CD4-positive, alpha-beta T cell treated with Interleukin-15 for 4 hours (primary cell): ENCODE measurements at places on chromosomes 6 and 20.

DNA sequence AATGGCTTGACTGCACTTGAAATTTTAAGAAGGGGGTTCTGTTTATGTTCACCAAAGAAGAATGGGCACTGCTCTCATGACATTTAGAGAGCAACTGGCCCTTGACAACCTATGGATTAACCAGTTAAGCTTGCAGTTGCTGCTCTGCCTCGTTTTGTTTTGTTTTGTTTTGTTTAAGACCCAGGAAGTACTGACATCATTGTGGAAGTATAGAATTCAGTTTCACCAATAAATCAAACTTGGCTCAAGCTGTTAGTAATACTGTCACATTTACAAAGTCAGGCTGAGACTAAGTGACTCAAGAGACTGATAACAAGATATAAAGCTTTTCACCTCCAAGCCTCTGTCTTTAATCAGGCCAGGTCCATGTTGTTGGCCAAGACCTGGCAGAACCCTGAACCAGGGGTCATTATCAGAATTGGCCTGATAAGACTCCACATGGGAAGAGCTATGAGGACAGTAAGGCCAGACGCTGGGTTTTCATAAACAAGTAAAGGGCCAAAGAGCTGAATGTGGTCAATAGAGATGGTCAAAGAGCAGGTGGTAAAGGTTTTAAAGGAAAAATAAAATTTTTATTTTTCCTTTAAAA lies 99.4 kb upstream of the VGLL2 start:
- no peak for DNase-seq

GRCh38 chr6:1318036-1318435 lies 6.1 kb downstream of the FOXQ1 start:
- DNase-seq, result no peak

- no peak for DNase-seq
Measured at GRCh38 chr6:133187657-133188453, 53.3 kb upstream of the EYA4 start.

GRCh38 chr20:24296477-24297261 lies 172.8 kb upstream of the SYNDIG1 start:
- no peak for DNase-seq

GRCh38 chr6:137258170-137258569 lies 39.0 kb upstream of the IFNGR1 start:
- DNase-seq, result no peak

GRCh38 chr6:3755637-3756545 lies 4.4 kb upstream of the PXDC1 start:
- no peak for DNase-seq

- DNase-seq, result no peak
Measured at GRCh38 chr6:22017766-22018165, 279.1 kb downstream of the PRL start.

DNA sequence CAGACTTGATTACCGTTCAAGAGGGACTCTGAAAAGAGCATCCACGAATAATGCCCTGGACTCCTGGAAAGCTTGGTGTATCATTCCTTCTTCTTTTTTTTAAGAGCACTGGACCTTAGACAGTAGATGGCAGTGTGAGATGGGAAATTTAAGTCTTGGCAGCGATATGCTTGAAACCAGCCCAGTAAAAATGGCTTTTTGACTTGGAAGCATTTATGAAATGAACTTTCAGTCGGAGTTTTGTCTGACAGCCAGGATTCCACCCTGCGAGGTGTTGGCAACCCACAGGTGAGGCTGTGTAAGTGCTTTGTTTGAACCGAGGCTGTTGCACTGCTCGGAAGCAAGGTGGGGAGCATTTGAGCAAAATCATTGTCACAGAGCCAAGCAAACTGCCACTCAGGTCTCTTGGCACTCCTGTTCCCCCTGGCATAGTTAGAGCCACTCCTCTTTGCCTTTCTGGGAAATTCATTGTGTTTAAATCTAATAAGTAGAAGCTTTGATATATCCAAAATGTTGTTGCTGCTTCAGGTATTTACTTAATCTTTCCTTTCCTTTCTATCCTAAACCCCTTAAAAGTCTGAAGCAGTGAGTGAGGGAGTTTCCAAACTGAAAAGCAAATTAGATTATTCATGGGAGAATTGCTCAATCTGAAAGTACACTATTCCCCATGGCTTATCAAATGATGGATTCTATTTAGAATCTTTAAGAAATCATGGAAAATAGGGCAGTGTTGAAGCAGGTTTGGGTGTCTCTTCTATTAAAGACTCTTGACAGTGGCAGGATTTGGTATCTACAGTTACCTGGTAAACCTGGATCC lies 272.8 kb upstream of the SLC35B3 start:
- no peak for DNase-seq

DNA sequence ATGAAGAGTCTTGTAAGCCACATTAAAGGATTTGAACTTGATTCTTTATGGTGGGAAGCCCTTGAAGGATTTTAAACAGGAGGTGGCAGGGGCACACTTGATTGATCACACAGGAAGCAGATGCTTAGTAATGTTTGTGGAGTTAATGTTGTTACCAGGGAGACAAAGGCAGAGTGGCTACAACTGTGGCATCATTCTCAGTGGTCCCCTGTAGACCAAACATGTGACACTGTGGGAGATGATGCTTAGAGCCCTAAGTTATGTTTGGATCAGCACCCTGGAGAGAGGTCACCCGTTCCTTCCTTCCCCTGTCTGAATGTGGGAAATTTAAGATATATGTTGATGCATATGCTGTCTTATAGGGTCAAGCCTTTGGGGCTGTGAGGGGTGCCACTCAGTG lies 53.2 kb downstream of the EIF2S2 start:
- DNase-seq, result peak; percentile 56

DNA sequence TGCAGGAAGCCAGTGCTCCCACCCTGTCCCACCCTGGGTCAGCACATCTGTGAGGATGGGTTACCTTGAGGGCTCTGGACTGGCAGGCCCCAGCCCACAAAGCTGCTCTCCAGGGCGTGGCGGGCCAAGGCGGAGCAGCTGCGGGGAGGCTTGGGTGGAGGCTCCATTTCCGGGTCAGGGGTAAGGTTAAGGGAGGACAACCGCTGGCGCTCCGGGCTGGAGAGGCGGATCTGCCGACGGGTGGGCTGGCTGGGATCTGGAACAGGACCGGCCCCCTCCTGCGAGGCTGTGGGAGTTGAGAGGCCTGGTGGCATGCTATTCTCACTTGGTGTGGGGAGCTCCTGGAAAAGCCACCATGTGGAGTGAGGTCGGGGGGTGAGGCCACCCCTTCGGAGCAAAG lies 5.5 kb downstream of the SMPD2 start:
- DNase-seq, result no peak

- DNase-seq, result no peak
Measured at GRCh38 chr6:122052346-122052900, 347.0 kb upstream of the HSF2 start.

DNA sequence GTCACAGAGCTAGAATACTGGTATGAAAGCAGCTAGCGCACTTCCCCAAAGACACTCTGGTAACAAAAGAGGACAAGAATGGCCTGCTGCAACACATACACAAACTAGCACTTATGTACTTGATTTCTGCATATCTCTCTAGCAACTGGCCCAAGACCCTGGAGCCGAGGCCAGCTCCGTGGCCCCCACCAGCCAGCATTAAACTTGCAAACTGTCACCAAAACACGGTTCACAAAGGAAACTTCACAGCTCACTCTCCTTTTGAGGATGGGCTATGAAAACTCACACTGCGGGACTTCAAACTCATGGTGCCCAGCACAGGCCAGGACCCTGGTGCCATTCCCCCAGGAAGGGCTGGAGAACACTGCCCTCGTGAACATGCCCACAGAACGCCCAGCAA lies 115.9 kb upstream of the RPS6KA2 start:
- DNase-seq, result no peak

- DNase-seq, result no peak
Measured at GRCh38 chr6:34773916-34774315, 16.6 kb downstream of the SNRPC start.

DNA sequence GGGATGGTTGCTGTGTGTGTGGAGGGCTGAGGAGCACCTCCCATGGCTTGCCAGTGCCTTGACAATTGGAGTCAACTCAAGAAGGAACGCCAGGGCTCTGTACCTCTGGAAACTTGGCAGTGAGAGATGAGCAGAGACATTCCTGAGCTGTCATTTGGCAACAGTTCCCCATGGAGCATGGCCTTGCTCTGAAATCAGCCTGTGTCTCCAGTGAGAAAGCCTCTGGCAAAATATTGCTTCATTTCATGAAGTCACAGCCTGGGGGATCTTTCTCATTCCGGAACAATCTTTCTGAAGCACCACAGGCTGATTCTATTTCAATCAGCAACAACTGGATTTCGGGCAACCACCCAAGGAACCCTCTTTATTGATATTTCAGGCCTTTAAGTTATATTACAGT lies 52.2 kb upstream of the FNDC1 start:
- no peak for DNase-seq

GRCh38 chr20:55353206-55353605 lies 652.1 kb downstream of the CBLN4 start:
- no peak for DNase-seq

DNA sequence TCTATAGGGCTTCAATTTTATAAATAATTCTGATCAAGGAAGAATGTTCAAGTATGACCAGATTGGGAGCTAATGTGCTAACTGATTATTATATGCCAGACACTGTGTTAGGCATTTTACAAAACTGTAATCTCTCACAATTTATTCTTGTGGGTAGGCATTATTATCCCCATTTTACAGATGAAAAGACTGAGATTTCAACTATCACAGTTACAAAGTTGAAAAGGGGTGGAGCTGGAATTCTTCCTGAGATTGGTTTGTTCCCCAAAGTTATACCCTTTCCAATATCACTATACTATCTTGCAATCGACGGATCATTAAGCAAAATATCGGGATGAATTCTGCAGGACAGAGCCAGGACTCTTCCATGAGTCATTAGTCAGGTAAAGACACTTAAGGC lies 57.1 kb downstream of the TPD52L1 start:
- DNase-seq, result no peak

GRCh38 chr6:26447257-26447656 lies 7.0 kb downstream of the BTN3A3 start:
- no peak for DNase-seq

- DNase-seq, result no peak
Measured at GRCh38 chr6:160348223-160349019, at the start of gene SLC22A3. TSS of gene SLC22A3 (plus strand) at chr6:160348378. CDS start at chr6:160348420, 42 bp downstream.

DNA sequence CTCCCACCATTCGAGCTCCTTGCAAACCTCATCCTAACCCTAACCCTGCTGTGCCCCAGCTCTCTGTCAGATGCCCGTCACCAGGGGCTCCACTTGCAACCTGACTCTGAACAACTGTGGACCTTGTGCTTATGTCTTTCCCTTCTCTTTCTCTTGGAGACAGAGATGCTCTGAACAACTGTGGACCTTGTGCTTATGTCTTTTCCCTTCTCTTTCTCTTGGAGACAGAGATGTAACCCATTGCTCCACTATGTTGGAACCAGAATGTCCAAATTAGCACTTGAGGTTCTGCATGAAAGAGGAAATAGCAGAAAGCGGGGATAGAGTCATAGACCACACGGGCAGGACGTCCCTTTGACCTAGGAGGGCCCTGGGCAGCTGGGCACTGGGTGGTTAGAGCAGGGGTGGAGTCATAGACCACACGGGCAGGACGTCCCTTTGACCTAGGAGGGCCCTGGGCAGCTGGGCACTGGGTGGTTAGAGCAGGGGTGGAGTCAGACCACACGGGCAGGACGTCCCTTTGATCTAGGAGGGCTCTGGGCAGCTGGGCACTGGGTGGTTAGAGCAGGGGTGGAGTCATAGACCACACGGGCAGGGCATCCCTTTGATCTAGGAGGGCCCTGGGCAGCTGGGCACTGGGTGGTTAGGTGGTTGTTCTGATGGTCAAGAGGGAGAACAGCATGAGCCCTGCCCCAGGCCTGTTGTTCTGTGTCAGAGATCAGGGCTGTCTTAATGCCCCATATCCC lies 22.2 kb downstream of the PCMTD2 start:
- no peak for DNase-seq

- no peak for DNase-seq
Measured at GRCh38 chr20:38225900-38226263, 34.7 kb downstream of the KIAA1755 start.

DNA sequence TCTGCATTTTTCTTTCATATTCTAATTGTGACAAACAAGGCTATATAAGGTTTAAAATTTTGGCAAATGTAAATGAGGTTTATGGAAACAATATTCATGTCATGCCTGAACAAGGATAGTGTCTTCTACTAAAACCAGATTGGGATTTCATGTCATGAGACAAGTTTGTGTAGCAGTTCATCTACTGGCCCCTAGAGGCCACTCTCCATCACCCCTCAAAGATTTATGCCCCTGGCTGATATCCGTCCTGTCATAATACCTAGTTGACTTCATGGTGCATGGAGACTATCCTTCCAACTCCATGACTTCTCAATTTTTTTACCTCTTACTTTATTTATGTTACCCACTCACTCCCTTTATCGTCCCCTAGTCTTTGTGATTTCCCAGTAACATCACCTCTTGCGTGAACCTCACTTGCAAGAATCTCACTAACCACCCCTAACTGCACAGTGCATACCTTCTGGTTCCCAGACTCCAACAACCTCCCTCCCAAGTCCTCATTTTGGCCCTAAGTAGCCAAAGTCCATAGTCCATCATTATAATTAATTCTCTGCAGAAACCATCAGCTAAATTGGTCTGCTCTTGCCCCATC lies 179.8 kb downstream of the TASP1 start:
- DNase-seq, result peak; percentile 2

DNA sequence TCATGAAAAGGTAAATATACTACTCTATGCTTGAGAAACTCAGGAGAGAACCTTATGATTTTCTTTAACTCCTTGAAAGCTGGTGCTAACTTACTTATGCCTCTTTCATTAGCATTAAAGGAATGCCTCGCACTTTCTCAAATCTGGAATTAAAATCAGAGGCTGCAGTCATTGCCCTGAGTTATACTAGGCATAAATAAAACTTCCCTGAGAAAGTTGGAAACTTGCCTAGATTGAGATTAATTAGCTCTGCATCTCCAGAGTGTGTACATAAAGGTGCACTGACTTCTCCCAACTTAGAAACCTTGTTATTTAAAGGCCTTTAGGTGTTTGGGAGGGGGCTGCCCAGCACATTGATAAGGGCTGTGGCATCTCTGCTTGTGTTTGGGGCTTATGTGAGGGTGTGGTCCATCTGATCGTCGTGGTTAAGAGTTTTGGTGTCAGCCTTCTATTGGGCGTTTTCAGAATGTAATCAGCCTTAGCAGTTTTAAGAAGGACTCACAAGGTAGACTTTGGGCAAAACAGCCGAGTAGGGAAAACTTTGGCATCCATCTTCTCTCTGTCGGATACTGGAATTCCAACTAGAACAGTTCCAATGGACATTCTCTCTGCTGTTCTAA lies 32.1 kb upstream of the CCN6 start:
- no peak for DNase-seq

DNA sequence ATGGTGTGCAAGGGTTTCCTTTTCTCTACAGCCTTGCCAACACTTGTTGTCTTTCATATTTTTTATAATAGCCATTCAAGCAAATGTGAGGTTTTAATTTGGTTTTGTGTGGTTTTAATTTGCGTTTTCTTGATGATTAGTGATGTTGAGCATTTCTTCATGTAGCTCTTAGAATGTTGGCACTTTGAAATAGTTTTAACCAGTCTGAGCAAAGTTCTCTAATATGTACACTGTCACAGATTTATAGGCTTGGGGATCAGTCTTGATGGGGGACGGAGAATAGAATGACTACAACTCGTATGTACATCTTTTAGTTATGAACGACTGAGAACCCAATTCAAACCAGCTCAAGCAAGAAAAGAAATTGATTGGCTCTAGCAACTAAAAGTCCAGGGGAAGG lies 1003.1 kb downstream of the KIF16B start:
- DNase-seq, result no peak

- DNase-seq, result no peak
Measured at GRCh38 chr20:21702016-21702415, 3.4 kb upstream of the PAX1 start.

- no peak for DNase-seq
Measured at GRCh38 chr6:44193307-44193910, 23.3 kb upstream of the MYMX start.

- no peak for DNase-seq
Measured at GRCh38 chr20:13862245-13862644, 77.4 kb downstream of the NDUFAF5 start.
